Prostate gland (tissue), 2 donors: ENCODE measurements at places on chromosomes 11 and 22. TPM values are rescaled to one million over a fixed set of nuclear protein-coding genes. Genes with fewer than 3 reads are reported as not detected.

The SERPING1 gene
- 205 TPM for total RNA-seq

The ZP1 gene
- total RNA-seq, result 0.68 TPM

The SGSM1 gene
- total RNA-seq, result 7.7 TPM

The MMP3 gene
- total RNA-seq, result 0.41 TPM

The NRGN gene
- total RNA-seq, result 1.8 TPM

The MUC2 gene
- total RNA-seq, result not detected

The OPCML gene
- 0.34 TPM for total RNA-seq
